ENCODE measurements at places on chromosomes 4 and X.

GRCh38 chr4:71857713-71858451, 74.0 kb upstream of the GC start:
- DNase-seq: no peak

DNA sequence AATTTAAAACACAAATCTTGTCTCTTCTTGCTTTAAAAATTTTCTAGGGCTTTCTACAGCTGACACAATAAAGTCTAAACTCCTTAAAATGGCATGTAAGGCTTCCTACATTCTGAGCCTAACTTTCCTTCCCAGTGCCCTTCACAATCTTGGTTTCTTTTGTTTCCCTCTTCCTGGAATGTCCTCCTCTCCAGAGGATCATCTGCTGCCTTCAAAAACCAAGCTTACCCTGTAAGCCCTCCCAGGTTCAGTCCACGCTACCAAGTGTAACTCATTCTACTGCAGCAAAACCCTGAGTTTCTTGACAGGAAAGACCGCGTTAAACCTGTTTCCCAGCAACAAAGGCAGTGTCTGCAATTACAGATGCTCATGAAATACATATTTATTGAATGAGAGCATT, 91.3 kb downstream of the SHISA3 start:
- no peak for DNase-seq

DNA sequence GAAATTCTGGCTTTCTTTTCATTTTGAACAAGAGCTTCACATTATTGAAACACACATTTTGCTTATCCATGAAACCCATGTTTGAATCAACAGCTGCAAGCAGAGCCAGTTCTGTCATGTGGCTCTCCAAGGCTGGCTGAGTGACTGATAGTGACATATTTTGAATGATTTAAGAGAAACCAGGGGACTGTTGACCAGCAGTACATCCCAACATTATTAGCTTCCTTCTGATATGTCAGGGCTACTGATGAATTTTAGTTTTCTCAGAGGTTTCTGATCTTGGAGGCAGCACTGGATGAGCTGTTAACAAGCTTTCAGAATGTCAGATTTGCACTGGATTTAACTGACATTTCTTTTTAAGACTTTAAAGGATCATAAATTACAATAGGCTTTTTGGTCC, 74.6 kb upstream of the GRXCR1 start:
- no peak for DNase-seq

DNA sequence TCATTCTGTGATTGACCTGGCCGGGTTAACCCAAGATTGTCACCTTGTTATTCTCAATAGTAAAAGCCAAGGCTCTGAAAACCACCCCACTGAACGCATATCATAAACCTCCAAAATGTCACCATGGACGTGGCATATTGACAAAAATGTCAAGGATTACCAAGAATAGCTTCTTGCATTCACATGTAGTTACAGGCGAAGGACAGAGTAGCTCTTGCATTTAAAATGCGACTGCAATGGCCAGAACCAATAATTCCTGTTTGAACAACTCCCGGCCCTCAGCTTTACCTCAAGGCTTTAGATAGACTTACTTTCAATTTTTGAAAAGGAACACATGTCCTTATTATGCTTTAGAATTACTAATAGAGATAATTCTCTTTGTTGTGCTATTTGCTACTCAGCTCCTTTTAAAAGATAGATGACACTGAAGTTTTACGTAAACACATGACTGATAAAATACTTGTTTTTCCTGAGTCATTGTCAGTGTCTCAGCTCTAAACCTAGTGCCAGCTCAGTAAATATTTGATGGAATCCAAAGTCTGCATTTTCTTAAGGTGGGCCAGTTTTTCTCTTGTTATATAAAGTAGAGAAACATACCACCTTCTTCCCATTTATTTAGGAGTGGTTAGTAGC, 66.3 kb downstream of the CLDN34 start:
- no peak for DNase-seq

DNA sequence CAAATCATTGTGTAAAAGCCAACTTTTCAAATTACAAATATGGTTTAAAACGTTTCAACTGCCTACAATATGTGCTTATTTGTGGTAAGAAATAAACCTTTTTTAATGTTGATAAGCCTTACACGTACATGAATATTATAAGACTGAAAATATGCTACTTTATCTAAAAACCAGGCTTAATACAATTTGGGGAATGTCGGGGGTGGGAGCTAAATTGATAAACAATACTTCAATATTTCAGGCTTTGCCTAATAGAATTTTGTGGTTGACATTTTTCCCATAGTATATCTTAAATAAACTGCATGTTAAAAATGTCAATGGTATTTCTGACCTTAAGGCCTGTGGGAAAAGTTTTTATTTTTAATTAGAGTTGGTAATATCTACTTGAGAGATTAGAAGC, 69.8 kb upstream of the SLIT2 start:
- DNase-seq: no peak

DNA sequence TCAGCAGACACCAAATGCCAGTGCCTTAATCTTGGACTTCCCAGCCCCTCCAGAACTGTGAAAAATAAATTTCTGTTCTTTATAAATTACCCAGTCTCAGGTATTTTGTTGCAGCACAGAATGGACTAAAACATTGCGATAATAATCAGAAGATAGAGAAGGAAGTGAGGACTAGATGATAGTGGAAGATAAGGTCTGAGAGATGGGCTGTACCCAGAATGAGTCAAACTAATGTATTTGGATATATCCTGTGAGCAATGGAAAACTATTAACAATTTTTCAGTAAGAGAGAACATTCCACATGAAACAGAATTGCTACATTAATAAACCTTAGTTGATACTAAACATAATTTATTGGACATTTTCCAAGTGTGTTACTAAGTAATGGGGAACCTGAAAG, 93.3 kb downstream of the FANCB start:
- DNase-seq: no peak

- no peak for DNase-seq
These were observed 275.9 kb upstream of the VCX3A start for GRCh38 chrX:6810776-6811175.

DNA sequence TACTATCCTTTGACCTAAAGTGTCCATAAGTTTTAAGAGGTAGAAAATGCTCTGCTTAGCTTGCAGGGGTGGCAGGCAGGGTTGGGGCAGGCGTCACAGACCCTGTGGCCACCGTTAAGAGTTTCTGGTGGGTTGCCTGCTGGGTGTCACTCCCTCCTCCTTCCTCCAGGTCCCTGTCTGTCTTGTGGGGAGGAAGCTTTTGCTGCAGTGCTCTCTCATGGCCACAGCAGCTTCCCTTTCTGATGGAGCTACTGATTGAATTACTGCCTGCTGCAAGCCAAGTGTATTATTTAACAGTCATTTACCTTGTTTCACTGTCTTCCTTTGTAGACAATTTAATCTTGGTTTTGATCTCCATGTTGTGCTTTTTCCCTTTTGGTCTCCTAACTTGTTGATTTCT, 384.6 kb downstream of the IDS start:
- DNase-seq: no peak

- no peak for DNase-seq
These were observed 694 bp downstream of the OCRL start for GRCh38 chrX:129540722-129541184.

DNA sequence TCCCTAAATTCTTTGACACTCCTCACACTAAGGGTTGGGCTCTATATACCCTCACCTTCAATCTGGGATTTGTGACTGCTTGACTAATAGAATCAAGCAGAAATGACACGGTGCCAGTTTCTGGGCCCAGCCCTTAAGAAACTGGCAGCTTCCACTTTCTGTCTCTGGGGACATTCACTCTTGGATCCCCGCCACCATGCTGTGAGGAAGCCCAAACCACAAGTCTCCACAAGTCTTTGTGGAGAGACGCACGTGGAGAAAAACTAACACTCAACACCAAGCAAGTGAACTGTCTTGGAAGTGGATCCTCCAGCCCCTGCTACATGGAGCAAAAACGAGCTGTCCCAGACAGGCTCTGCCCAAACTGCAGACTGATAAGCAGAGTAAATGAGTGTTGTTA, 1.1 kb upstream of the EDNRA start:
- DNase-seq: no peak

DNA sequence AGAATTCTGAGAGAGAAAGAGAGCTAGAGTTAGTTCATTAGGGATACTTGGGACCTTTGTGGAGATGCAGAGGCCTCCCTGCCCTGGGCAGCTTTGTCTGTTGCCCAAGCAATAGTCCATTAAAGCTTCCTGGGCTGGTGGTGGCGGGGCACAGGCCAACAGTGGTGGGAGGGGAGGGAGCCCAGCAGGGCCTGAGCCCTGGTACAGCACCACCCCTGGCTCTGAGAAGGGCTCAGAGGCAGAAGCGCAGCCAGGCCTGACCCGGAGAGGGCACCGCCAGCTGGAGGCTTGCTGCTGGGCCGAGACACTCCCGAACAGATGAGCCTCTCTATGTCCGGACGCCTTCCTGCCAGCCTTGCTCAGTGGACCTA, 65.3 kb downstream of the EFNB1 start:
- no peak for DNase-seq

DNA sequence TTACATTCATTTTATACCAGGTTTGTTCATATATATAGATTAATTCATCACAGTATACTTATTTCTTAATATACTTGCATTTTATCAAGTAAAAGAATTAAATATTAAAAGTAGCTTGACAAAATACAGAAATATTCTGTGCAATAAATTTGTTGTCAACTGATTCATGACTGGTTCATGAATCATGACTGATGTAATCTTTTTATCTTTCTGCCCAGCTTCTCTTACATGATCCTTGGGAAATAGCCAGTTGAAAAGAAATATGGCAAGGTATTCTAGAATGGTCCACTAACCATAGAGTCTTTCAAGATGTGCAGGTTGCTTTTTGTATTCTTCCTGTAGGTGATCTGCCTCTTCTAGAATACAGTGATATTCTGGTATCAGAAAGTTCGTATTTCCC, 4.2 kb upstream of the CCNA2 start:
- no peak for DNase-seq

GRCh38 chr4:162163892-162164759, at the start of gene FSTL5:
Gene FSTL5, minus strand, starts transcription at chr4:162164000. Its CDS starts 52,604 bp downstream, at chr4:162111396.
- no peak for DNase-seq

DNA sequence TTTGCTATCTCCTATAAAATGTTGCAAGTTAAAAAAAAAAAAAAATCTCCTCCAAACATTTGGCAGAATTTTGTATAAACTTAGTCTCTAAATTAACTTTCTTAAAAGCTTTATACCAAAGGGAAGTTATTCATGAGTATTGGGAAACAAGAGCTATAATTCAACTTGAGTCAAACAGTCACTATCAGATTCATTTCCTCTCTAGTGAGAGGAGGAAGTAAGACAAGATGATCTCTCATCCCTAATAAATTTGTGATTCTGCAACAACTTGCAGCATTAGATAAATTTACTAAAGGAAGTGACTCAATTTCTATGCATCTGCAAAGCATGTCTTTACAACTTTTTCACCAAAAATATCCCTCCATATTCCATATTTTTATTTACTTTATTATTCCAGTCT, 135.4 kb upstream of the GNPDA2 start:
- DNase-seq: no peak

- DNase-seq: no peak
These were observed 22.3 kb upstream of the CLOCK start for GRCh38 chr4:55568905-55569504.

GRCh38 chrX:108945883-108946523, 209.6 kb upstream of the IRS4 start:
- DNase-seq: no peak

DNA sequence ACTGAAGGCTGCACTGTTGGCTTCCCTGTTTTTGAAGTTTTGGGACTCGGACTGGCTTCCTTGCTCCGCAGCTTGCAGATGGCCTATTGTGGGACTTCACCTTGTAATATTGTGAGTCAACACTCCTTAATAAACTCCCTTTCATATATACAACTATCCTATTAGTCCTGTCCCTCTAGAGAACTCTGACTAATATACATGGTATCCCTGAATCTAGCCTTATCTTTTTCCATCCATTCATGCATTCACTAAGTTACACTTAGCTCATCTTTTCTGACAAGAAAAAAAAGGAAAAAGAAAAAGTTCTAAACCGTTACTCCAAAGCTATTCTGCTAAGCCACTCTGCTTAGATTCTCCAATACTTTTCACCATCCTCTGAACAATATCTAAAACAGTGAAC, 1260.2 kb upstream of the PCDH7 start:
- no peak for DNase-seq

GRCh38 chr4:139843641-139844040, 178.0 kb downstream of the MGST2 start:
- DNase-seq: no peak

GRCh38 chrX:119459181-119459580, 9.1 kb upstream of the SLC25A5 start:
- no peak for DNase-seq

DNA sequence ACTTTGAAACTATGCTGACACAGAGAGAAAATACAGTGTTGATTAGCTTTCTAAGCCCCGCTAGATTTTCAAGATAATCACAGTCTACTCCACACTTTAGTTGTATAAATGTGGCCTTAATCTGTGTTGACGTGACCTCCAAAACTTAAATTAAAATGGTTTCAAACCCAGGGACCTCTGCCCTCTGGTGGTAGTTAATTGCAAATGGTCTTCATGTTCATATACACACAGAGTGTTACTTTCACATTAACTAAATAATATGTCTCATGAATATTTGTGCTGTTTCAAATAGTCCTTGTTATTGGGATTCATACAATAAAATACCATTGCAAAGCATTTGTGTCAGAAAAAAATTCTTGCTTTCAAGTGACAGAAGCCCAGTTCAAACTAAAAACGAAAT, 64.3 kb downstream of the TASL start:
- no peak for DNase-seq

DNA sequence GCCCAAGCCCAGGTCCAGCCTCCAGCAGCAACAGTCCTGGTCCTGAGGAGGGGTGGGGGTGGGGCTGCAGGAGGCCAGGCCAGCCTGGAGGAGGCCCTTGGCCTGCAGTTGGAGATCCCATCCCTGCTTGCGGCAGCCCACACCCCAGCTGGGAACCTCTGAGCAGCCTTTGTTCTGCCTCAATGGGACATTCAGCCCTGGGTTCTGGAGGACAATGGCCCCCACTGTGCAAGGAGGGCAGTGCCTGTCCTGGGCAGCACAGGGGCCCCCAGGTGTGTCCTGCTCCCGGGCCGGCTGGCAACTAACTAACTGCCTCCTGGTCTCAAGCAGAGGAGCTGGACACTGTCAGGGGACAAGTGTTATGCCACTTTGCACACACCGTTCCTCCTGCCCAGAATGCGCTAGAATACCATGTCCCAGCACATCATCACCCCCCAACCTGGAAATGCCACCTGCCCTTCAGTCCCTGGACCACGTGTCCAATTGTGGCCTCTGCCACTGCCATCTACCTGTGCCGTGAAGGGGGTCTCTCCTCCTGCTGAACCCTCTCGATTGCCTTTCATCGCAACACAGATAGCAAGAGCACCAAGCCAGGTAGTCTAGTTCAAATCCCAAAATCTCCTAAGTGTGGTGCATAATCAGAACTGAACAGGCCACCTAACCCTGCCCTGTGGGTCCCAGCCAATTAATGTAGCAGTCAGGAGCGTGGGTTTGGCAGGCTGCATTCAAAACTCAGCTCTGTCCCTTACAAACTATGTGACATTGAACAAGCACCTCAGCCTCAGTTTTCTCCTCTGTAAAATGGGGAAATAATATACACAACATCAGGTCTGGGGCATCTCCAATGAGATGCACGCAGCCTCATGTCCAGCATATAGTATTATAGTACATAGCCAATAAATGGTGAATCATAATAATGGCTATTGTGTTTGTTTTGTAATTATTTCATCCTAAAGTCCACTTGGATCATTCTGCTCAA, 8.8 kb downstream of the PPP2R2C start:
- no peak for DNase-seq

- no peak for DNase-seq
These were observed 62.5 kb downstream of the DACH2 start for GRCh38 chrX:86210772-86211171.

GRCh38 chrX:153662266-153662665, 11.3 kb downstream of the PNCK start:
- peak; percentile 44 for DNase-seq

- DNase-seq: no peak
These were observed 3.2 kb upstream of the RIPPLY1 start for GRCh38 chrX:106906361-106906760.

All from activated B cell treated with CpG ODN at 0.5 μM for 24 hours (primary cell).